ENCODE measurements at places on chromosomes 5 and 9.

- no peak for DNase-seq
Observed at GRCh38 chr5:175470781-175471180, 7.6 kb upstream of the SFXN1 start.

GRCh38 chr5:119021149-119021732 is 32.9 kb upstream of the DTWD2 start:
- DNase-seq, result no peak

DNA sequence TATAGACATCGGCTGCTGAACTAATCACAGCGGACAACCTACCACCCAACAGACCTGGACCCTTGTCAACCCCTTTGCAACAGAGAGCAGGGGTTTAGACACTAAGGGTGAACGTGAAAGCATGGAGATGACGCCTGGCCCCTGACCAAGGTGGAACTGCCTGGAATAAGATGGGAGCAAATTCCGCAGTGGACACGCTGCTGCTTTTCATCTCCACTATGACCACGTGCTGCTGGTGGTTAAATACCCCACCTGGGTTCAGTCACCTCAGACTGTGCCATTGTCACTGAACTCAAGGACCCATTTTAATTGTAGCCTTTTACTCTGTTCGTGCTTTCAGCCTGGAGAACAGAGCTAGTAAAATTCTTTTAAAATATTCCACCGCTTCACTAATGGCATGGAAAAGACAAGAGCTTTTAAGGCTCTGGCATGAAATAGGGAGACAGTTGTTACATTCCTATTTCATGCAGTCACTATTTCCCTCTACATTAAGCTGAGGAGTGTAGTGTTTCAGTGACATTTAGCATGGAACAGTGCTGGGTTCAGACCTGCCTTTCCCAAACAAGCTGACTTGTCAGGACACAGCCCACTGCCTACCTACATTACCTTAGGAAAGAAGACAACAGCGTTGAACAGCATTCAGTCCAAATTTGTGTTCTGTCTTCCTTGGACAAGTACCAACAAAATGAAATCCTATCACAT is 96.8 kb downstream of the ANKRD18B start:
- DNase-seq, result no peak

DNA sequence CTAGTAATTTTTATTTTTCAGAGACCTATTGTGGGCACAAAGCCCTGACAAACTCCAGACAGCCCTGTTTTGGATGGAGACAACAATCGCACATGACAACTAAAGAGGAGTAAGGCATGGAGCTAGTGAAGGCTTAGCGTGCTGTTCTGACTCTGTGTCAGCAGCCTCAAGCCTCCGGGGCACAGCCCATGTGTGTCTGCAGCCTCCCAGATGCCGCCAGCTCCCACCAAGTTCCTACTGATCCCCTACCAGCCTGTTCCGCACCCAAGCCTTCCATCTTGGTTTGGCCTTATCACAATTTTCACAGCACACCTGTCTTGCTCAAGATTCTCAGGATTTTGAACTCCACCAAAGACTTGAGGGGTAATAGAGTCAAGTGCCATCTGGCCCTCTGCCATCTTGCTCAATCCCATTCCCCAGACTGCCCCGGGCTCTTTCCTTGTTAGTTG is 70.3 kb upstream of the SH3PXD2B start:
- no peak for DNase-seq

DNA sequence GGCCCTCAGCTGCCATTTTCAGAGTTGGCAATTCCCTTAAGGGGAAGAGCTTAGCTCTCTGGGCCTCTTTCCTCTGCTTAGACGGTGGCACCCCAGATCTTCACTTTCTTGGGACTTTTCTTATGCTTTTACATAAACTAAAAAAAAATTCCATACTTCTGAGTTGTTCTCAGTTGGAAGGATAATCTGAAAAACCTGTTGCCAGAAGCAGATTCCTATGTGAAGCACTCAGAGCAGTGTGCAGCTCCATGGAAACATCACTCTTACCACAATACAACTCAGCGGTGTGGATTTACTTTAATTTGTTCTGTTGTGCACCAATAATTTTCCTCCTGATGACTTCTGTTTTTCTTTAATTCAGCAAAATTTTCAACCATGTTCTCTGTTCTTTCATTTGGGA is 44.1 kb upstream of the MROH2B start:
- DNase-seq, result no peak

Data from CD4-positive, alpha-beta T cell treated with Interleukin-4 for 4 hours (primary cell).